GM23248 (cell line): ENCODE measurements at places on chromosomes 6 and 20. TPM values are rescaled to one million over a fixed set of nuclear protein-coding genes. Genes with fewer than 3 reads are reported as not detected.

- peak overlapping the region; percentile 22; the same call in 1 of the 2 replicates for H3K27ac ChIP-seq
- peak; percentile 75 for DNase-seq
- H3K4me1 ChIP-seq, result peaks cover 10% of the 10 kb centered on the region
Measured at GRCh38 chr6:36504982-36505381, 42.3 kb downstream of the STK38 start.

The RNF182 gene
- 2.3 and 2.7 TPM in 2 replicates for total RNA-seq

- DNase-seq, result no peak
- H3K36me3 ChIP-seq, result no peaks in the 10 kb centered on the region
- no peak overlapping the region for H3K27ac ChIP-seq
- no peak overlapping the region for H3K4me3 ChIP-seq
- H3K4me1 ChIP-seq, result peaks cover 21% of the 10 kb centered on the region
- peaks cover 18% of the 10 kb centered on the region for H3K27me3 ChIP-seq
Measured at GRCh38 chr20:62707276-62707920, 1.2 kb upstream of the NTSR1 start.

DNA sequence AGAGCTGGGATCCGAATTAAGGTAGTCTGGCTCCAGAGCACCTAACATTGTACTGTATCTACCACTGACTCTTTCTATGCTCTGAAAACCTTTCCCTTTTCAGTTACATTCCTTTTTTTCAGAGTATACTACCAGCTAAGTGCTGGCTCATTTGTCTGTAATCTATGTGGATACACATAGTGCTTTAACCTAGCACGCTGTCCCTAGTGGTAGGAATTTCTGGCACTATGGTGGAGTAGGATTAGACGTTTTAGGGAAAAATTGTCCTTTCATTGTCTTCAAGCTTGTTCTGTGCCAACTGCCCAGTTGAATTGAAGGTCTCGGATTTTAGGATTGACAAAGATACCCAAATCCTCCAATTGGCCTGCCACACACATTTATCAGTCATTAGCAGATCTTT lies 259.1 kb upstream of the FERMT1 start:
- no peak overlapping the region for H3K4me3 ChIP-seq
- no peaks in the 10 kb centered on the region for H3K4me1 ChIP-seq
- no peak overlapping the region for H3K27ac ChIP-seq
- H3K27me3 ChIP-seq, result no peaks in the 10 kb centered on the region
- H3K36me3 ChIP-seq, result no peaks in the 10 kb centered on the region
- peak; percentile 13 for DNase-seq

DNA sequence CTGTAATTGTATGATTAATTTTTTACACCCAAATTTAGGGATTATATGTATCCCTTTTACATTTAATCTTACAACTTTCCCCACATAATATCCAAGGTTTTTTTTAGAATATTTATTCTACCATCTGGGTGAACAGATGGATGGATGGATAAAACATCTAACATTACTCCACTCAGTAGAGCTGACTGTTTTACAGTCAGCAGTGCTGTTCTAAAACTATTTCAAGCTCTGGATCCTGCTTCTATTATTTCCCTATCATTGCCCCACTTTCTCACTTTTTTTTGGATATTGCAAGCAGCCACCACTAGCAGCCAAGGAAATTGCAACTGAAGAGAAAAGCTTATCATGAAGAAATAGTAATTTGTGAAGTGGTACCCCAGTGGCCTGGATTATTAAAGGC lies 173.7 kb downstream of the ARHGAP18 start:
- DNase-seq, result no peak
- H3K27ac ChIP-seq, result no peak overlapping the region
- no peak overlapping the region for H3K4me3 ChIP-seq

GRCh38 chr6:169962604-169963469 lies 211.4 kb downstream of the ERMARD start:
- H3K27ac ChIP-seq, result no peak overlapping the region
- H3K4me3 ChIP-seq, result no peak overlapping the region
- peaks cover 25% of the 10 kb centered on the region for H3K27me3 ChIP-seq
- no peak for DNase-seq
- H3K36me3 ChIP-seq, result no peaks in the 10 kb centered on the region

DNA sequence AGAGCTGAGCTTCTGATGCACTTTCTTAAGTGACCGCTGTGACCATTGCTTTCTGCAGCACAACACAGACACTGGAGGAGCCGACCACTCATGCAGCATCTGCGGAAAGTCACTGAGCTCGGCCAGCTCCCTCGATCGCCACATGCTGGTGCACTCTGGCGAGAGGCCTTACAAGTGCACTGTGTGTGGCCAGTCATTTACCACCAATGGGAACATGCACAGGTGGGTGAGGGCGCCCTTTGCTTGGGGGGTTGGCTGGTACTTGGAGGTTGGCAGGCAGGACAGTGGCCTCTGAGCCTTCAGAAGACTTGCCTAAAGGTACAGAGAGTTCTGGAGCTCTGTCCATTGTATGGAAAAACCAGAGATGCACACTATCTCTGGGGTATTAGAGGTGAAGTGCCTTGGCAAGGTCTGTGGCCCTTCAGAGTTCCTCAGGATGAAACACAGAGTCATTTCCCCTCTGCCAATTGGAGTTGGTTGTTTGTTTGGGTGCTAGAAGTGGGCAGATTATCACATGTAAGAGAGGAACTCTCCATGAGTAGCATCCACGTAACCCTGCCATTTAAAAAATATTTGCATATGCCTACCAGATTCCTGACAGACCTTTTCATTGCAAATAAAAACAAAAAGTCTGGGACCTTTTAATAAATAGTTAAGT lies 81.5 kb downstream of the RREB1 start:
- peaks cover 39% of the 10 kb centered on the region for H3K36me3 ChIP-seq
- H3K4me3 ChIP-seq, result no peak overlapping the region
- H3K27me3 ChIP-seq, result no peaks in the 10 kb centered on the region
- DNase-seq, result no peak

DNA sequence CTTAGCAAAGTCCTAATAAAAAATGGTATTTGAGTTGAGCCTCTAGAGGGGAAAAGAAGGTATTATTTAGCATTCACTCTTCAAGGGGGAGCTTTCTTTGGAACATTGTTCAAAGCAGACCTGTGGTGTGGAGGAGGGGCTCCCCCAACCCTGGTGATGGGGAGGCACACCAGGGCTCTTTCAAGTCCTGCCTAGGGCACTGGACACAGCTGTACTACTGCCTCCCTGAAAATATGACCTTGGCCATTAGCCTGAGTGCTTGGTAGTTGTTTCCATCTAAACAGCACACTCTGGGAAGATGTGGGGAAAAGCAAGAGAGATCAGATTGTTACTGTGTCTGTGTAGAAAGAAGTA lies 215.1 kb upstream of the CNR1 start:
- DNase-seq, result no peak
- H3K27ac ChIP-seq, result no peak overlapping the region
- no peaks in the 10 kb centered on the region for H3K36me3 ChIP-seq

The FRMD1 gene
- total RNA-seq, result not detected in 2 replicates

GRCh38 chr20:2162823-2163166 lies 61.2 kb downstream of the STK35 start:
- H3K4me1 ChIP-seq, result no peaks in the 10 kb centered on the region
- no peaks in the 10 kb centered on the region for H3K27me3 ChIP-seq
- H3K27ac ChIP-seq, result no peak overlapping the region
- H3K36me3 ChIP-seq, result no peaks in the 10 kb centered on the region
- no peak for DNase-seq
